ENCODE measurements at places on chromosomes 1 and 21.

DNA sequence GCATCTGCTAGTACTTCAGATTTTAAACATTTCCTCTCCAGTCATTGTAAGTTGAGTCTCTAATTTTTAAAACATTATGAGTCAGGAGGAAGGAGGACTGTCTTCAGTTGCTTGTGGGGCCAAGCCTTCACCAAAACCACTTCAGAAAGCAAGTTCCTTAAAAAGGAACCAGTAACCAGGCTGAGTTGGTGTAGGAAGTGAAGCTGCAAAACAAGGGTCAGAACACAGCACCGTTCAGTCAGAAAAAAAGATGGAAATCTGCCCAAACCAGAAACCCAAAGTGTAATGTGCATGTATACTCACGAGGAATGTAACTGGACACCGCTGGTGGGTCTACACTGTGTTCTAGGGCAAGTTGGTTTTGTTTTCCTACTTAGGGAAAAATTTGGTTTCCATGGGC lies 402.1 kb downstream of the SETD4 start:
- no peak for DNase-seq

GRCh38 chr1:40583980-40584379 lies 52.5 kb downstream of the ZNF684 start:
- DNase-seq = no peak

GRCh38 chr21:46320331-46320801 lies 3.3 kb downstream of the C21orf58 start:
- no peak for DNase-seq

- DNase-seq = no peak
These were observed 146.5 kb downstream of the PDE4B start for GRCh38 chr1:65939191-65939590.

DNA sequence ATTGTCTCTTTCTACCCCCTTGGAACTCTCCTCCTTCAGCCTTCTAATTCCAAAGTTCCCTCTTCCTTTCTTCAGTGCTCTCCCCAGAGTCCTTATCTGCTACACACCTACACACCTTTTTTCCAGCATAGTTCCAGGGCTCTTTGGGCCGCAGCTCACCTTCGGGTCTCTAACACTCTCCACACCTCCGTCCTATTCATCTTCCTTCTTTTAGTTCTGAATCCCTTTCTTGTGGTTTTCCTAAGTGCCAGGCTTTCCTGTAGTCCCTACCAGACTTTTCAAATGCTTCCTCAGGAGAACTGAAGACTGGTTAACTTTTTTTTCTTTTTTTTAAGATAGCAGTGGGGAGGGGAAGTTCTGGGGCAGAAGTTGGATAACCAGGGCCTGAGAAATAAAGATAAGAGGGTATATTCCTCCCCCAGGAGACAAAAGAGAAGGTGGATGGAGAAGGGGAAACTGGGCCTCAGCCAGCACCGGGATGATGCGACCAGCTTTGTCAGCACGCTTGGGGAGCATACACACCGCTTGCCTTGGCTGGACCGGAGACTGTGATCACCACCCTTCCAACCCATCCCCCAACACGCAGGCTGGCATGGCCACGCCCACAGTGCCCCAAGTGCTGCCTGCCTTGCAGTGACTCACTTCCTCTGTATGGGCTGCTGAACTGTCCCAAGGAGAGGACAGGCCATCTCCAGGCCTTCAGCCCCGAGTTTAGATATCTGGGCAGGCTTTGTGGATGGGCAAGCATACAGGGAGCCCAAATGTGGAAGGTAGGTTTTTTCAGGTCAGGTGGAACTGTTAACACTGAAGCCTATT lies 2.5 kb upstream of the CERS2 start:
- no peak for DNase-seq

DNA sequence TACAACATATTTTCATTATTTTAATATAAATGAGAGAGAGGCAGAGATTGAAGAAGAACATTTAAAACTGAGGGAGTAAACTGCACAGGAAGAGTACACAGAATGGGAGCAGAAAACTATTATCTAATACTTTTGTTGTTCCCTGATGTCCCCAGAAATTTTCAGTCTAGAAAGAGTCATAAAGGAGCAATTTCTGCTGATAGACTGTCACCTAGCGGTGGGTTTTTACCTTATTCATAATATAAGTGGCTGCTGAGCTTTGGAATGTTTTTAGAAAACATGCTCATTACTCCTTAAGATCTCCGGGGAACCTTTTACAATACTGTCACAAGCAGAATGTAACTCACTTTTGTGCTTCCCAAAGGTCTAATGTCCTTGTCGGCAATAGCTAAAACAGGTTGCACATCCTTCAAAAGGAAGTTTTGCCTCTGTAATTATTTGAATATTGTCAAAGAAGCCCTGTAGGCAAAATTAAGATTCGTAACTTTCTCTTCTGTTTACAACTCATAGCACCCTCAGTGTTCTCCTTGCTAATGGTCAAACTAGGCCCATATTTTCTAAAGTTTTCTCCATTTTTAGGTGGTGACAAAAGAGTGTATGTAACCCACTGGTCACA lies 4.9 kb upstream of the NPL start:
- DNase-seq = no peak

DNA sequence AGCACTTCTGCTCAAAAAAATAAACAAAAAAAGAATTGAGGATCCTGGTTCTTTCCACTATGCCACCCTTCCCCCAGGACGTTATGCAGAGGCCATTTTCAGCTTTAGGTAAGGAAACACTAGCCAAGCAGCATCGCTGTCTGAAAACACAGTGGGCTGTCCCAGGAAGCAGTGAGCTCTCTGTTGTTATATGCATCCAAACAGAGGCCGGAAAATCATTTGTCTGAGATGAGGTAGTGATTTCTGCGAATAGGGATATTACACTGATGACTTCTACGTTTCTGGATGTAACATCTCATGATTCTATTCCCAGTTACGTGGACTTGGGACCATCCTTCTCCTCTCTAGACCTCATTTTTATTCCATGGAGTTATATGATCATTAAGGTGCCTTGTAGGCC lies 137.2 kb downstream of the OMA1 start:
- no peak for DNase-seq

- no peak for DNase-seq
These were observed 94.7 kb downstream of the PAPPA2 start for GRCh38 chr1:176557543-176558258.

Measured in left forelimb (tissue), 1 donor.